SK-N-MC (cell line): ENCODE measurements at places on chromosomes 4 and X.

DNA sequence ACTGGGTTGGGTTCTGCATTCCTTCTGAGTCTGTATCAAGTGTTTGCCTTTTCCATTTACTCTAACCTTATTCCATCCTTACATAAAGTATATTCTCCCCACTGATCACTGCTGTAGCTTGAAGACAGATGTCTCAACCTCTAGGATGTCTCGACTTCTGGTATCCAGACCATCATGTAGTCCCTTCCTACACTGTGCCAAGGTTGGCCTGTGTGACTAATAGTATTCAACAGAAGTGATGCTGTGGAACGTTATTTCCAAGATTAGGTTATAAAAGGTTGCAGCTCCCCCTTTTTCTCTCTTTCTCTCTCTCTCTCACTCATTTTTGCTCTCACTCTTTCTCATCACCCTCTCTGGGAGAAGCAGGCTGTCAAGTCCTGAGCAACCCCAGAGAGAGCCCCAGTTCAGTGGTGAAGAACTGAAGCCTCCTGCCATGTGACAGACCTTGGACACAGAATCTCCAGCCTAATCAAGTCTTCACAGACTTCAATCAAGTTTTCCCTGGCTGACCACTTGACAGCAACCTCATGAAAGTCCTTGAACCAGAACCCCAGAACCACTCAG is 75.4 kb downstream of the PRDM5 start:
- DNase-seq, result no peak

DNA sequence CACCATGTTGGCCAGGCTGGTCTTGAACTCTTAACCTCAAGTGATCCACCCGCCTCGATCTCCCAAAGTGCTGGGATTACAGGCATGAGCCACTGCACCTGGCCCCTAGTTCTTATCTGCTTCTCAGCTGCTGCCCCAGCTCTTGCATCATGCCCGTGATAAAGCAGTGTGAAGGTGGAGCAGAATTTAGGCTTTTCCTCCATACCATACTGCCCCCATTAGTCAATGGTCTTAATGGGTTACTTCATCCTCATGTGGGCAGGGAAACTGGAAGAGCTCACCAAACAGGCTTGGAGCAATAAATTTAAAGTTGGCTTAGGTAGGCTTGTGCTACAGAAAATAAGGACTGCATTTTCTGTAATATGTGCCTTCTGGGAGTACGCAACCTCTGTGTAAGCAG is 636.9 kb upstream of the BOD1L1 start:
- no peak for DNase-seq

- DNase-seq, result no peak
Observed at GRCh38 chr4:74054483-74055047, 16.1 kb upstream of the CXCL3 start.

DNA sequence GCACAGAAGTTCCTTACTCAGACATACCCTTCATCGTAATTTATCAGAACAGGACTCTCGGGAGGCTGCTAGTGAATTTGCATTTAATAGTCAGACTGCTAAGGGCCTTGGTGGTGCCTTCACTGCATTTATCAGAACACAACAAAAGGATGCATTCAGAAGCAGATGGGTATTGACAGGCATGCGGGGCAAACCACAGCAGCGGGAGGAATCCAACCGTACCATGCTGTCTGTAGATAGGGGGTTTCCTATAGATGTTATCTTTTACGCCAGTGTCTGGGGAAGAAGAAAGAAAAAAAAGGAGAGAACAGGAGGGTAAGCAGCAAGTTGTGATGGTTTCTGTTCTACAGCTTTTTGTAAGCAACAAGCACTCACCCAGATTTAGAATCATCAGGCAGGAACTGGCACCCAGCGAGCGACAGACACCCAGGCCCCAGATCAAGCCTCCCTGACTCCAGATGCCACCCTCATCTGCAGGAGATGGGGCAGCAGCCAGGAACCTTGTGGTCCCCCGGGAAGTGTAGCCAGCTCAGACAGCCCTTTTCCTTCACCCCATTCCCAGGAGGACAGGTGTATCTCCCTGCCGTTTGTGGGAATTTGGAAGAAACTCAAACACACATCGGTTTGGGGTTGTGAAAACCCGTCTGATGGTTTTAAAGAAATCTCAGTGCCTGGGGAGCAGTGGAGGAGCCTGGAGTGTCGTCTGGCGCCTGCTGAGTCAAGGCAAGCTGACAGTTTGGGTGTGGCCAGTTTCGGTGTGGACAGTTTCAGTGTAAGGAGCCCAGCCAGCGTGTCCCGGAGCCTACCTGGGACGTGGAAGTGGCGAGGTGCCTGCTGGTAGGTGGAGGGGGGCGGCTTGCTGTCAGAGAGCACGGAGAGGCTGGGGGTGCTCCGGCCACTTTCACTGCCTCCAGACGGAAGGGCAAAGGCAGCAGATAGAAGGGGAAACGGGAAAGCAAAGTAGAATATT is 80.0 kb upstream of the AFAP1 start:
- no peak for DNase-seq

GRCh38 chr4:98686043-98686707 is 27.8 kb upstream of the TSPAN5 start:
- no peak for DNase-seq

GRCh38 chr4:27176400-27176799 is 315.8 kb downstream of the STIM2 start:
- no peak for DNase-seq

- no peak for DNase-seq
Observed at GRCh38 chr4:118898684-118899138, 10.1 kb downstream of the SYNPO2 start.

GRCh38 chr4:106367072-106367471 is 1.5 kb downstream of the GIMD1 start:
- DNase-seq, result no peak

DNA sequence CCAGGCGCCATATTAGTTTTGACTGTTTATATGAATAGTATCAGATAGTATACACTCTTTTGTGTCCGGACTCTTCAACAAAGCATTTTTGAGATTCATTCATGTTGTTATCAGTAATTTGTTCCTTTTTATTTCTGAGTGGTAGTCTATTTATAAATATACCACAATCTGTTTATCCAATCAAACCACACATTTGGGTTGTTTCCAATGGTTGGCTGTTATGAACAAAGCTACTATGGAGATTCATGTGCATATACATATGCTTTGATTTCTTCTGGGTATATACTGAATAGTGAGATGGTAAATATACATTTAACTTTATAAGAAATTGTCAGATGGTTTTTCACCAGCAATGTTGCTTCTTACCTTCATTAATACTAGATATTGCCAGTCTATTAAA is 36.8 kb upstream of the TAPT1 start:
- no peak for DNase-seq

DNA sequence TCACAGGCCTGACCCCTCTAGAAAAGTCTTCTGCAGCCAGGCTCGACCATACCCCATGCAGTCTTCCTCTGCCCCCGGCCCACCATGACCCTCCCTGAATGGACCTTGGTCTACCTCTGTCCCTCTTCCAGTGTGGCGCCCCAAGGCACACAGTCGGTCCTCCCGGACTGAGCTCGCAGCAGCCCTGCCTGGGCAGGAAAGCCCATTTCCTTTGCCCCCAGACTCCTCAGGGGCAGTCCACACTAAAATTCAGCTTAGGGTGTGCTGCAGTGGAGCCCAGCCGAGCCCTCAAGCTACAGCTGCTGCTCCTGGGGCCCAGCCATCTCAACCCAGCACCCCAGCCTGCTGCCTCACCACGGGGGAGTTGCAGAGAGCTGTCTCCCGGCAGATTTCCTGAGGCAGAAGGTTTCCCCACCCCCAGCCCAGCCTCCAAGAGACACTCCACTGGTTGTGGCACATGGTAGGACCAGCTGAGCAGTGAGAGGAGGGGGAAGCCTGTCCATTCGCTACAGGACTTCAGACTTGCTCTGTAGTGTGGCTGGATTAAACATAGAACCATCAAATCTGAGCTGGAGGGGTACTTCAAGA is 37.5 kb upstream of the IQSEC2 start:
- no peak for DNase-seq

DNA sequence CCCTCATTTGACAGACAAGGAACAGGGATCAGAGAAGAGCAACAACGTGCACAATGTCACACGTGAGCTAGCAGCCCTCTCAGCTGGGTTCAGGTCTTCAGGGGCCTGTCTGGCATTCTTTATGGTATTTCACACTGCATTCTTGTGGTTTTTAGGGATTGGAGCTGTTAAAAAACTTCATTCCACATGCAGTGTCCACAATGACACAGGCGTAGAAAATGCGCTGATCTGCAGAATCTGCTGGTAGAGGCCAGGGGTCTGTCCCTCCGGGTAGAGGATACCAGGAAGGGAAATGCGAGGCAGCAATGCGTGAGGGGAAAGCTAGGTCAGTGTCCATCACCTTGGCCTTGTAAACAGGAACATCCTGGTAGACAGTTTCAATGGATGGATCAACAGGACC is 36.6 kb downstream of the MAP7D3 start:
- DNase-seq, result no peak

DNA sequence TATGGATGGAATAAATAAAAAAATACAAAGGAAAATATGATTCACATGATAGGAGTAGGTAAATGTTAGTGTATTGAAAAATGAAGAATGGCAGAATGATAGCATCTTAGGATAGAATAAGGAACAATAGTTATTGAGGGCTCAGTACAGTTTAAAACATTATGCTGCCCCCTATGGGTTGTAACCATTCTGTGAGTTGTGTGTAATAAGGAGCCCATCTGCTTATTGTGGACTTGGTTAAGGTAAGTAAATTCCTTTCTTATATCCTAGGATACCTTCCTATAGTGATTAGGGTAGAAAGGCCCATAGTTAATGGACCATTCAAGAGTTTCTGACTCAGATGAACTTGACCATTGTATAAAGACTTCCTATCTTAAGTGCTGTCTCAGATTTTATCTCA is 195.8 kb downstream of the PDHA2 start:
- DNase-seq, result peak; percentile 22

DNA sequence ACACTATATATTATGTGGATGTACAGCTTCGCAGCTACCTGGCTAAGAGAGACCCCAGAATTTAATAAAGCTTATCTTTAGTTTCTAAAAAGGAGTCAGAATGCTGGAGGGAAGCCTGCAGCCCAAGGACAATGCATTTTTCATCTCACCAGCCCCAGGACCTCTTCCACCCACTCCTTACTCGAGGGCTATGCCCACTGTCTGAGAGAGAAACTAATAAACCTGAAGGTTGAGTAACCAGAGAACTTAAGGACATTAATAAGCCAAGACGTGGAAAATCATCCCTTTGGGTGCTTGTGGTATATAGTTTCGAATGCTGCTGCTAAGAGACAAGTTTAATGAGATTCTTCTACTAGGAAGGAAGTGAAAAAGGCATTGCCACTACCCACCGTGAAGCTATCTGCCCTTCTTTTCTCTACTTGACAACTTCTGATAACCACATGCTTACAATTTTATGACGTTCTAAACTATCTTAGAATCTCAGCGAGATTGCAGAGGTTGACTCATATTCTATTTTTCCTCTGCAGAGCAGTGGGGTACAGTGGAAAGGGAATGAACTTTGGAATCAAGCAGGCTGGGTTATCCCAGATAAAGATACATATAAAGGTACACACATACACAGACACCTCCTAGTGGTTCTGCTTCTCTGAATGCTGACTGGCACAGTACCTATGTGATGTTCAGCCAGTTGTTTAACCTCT is 3.3 kb downstream of the RELL1 start:
- no peak for DNase-seq

GRCh38 chr4:180296036-180296599 is 1947.1 kb upstream of the TENM3 start:
- DNase-seq, result no peak

- no peak for DNase-seq
Observed at GRCh38 chr4:153531976-153532626, 65.9 kb downstream of the TMEM131L start.

GRCh38 chrX:9495496-9495895 is 30.6 kb downstream of the TBL1X start:
- DNase-seq, result no peak

GRCh38 chr4:24880186-24880585 is 32.7 kb downstream of the CCDC149 start:
- no peak for DNase-seq

GRCh38 chr4:98838977-98839618 is 89.8 kb downstream of the EIF4E start:
- no peak for DNase-seq

GRCh38 chr4:140286456-140286855 is 87.0 kb upstream of the SCOC start:
- no peak for DNase-seq

- no peak for DNase-seq
Observed at GRCh38 chr4:47597696-47598095, 112.6 kb downstream of the ATP10D start.
